H7 (cell line): ENCODE measurements at places on chromosomes 2 and 18. TPM values are rescaled to one million over a fixed set of nuclear protein-coding genes. Genes with fewer than 3 reads are reported as not detected.

DNA sequence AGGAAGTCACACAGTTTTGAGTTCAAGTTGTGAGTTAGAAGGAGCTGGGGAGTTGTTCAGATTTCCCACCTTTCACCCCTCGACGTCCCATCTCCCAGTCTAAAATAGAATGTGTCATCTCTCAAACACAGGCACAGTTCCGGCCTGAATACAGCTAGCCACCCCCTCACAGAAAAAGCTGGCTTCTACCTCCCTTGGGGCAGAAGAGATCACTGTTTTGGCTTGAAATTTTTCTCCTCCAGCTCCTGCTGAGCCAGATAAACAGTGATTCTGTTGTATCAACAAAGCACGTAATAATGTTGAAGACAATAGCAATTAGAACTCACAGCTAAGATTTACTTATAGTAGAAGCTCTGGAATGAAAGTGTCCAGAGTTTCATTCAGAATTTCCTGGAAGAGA is 74.7 kb downstream of the KIAA2012 start:
- DNase-seq, result no peak

Gene SCYGR5
- not detected in 2 replicates for total RNA-seq

GRCh38 chr2:221610255-221610654 is 38.2 kb upstream of the EPHA4 start:
- DNase-seq, result no peak

- DNase-seq, result no peak
Observed at GRCh38 chr2:45138904-45139303, 129.7 kb upstream of the SIX2 start.

GRCh38 chr2:151860613-151861146 is 32.5 kb upstream of the ARL5A start:
- DNase-seq, result no peak
